Tibial nerve (tissue), 4 donors: ENCODE measurements at places on chromosomes 1 and 21.
A peak's percentile ranks its signal among the peaks of the same experiment; 100 is the strongest.

GRCh38 chr1:50452700-50453099 is 29.5 kb upstream of the DMRTA2 start:
- H3K4me1 ChIP-seq = no peaks in the 10 kb centered on the region
- DNase-seq = no peak
- H3K27ac ChIP-seq = no peak overlapping the region
- H3K36me3 ChIP-seq = peaks cover 29% of the 10 kb centered on the region
- H3K27me3 ChIP-seq = no peaks in the 10 kb centered on the region

DNA sequence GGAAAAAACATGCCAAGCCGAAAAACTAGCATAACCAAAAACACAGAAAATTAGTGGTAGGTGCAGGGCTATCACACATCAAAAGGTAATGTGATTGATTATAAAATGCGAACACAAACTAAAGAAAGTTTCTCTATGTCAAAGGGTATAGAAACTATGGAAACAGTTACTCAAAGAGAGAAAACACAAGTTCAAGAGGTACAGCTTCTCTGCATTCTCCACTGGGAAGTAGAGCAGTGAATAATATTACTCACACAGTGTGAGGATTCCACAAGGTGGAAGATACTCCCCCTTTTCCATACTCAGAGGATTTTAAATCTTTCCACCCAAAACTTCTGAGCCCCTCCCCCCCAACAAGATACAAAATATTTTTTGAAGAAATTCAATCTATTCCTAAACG is 18.6 kb downstream of the AKT3 start:
- H3K27me3 ChIP-seq = no peaks in the 10 kb centered on the region
- H3K27ac ChIP-seq = no peak overlapping the region

GRCh38 chr1:246519514-246519913 is 12.4 kb upstream of the SMYD3 start:
- H3K4me3 ChIP-seq = no peak overlapping the region
- no peak for DNase-seq
- no peaks in the 10 kb centered on the region for H3K4me1 ChIP-seq
- H3K27me3 ChIP-seq = no peaks in the 10 kb centered on the region
- no peaks in the 10 kb centered on the region for H3K36me3 ChIP-seq

DNA sequence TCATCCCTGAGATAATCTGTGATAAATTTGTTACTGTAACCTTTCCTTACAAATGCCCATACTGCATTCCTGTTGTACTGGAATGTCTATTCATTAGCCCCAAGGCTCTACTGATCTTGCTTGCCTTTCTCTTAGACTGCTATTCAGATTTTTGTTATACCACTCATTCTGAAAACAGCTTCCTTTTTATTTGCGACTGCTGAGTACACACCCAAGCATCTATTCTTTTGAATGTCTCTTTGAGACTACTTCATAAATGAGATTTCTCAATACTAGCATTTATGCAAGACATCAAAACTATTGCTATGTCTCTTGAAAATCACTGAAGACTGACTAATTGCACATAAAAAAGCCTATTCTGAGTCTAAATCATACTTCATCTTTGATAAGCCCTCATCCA is 38.6 kb downstream of the DENND1B start:
- no peaks in the 10 kb centered on the region for H3K36me3 ChIP-seq
- H3K4me3 ChIP-seq = no peak overlapping the region
- H3K27me3 ChIP-seq = no peaks in the 10 kb centered on the region

DNA sequence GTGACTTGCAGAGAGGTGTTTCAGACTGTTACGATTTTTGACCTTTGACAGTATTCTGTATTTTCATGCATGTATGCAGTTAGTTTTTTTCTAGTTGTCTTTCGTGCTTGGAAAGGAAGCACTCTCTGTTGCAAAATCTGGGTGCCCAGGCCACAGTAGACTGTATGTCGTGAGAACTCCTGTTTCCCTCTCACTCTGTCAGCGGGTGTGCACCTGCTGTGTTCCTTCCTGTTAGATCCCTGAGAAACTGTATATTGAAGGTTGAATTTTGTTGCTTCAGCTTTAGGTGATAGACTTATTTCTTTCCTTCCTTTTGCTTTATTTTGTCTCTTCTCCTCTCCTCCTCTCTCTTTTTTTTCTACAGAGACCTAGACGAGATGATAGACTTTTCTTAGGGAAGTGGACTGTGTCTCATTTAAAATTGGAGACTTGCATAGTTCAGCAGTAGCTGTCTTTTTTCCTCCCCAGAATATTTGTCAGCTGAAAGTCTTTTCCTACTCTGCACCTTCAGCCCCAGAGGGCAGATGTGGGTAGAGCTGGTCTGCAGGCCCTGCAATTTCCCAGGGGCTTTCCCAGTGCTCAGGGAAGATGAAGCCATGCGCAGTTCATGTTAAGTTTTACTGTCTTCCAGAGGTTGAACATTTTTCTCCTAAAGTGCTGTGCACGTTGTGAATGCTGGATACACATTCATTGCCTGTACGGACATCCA is 1.4 kb downstream of the TRAPPC10 start:
- H3K4me3 ChIP-seq = peak overlapping the region; percentile 82

GRCh38 chr1:227884370-227885134 is 63.2 kb downstream of the WNT9A start:
- H3K27ac ChIP-seq = no peak overlapping the region
- no peak overlapping the region for H3K4me3 ChIP-seq
- DNase-seq = no peak
- H3K27me3 ChIP-seq = peaks cover 11% of the 10 kb centered on the region

DNA sequence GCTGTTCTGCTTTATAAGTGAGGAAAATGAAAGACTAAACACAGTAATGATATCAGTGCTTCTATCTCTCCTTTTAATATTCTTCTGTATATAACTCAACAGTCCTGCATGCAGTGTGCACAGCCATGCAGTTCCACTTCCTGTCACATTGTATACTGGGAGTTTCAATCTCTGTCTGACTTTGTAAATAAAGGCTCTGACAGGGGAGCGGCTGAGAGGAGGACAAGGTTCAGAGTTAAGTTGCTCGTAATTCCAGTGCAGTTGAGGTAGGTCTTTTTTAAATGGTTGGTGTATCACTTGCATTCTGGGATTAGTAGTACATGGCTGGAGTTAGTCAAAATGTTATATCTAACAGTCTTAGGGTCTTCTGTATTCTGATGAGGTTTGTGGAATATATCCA is 264.5 kb downstream of the OLFM3 start:
- H3K36me3 ChIP-seq = no peaks in the 10 kb centered on the region
- H3K4me1 ChIP-seq = no peaks in the 10 kb centered on the region
- H3K27ac ChIP-seq = no peak overlapping the region
- H3K4me3 ChIP-seq = no peak overlapping the region
- DNase-seq = no peak

DNA sequence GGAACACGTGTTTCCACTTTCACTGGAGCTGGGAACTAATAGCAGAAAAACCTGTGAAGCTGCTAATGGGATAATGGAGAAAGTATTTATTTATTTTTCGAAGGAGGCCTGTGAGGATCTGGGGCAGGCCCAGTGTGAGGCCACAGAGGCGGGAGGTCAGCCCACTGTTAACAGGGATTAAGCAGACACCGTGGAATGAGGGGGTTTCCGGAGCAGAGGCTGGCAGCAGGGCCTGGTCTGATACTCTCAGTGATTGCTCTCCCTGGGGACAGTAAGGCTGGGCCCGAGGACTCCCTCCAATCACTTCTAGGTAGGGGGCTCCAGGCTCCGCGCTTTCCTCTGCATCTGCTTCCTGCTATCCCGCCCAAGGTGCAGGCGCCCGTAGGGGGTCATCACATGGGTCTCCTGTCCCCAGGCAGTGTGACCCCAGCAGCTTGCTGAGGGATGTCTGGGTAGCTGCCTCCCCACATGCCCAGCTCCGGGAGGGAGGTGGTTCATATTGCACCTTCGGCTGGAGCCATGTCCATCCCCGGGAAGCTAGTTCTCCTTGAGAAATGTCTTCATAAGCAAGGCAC is 28.8 kb upstream of the CDCA8 start:
- no peak for DNase-seq
- H3K4me1 ChIP-seq = no peaks in the 10 kb centered on the region
- H3K27ac ChIP-seq = no peak overlapping the region
- no peak overlapping the region for H3K4me3 ChIP-seq
- peaks cover 26% of the 10 kb centered on the region for H3K27me3 ChIP-seq

DNA sequence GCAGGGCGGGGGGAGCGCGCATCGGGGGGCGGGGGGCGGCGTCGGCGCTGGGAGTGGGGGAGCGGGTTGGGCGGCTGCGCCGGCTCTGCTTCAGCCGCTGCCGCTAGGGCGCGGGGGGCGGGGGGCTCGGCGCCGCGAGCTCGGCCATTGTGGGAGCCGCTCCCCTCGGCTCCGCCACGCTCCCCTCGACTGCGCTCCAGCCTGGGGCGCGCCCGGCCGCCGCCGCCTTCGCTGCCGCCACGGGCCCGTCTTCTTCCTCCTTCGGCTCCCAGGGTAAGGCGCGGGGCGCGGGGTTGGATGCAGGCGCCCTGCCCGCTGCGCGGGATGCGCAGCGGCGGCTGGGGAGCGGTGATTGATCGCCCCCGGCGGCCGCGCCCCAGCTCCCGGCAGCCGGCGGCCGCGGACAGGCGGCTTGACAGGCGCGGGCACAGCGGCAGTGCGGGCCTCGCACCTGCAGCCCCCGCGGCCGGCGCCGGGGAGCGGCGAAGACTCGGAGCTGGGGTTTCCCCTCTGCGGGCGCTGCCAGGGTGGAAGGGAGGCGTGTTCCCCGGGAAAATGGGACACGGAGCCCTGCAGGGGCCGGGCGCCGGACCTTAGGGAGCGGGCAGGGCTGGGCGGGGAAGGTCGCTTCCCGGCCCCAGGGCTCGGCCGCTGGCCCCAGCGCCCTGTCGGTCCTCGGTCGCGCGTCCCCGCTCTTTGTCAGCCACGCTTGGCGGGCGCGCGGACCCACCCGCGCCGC is 55.3 kb downstream of the NDUFS5 start:
- peaks cover 32% of the 10 kb centered on the region for H3K27me3 ChIP-seq
- no peak overlapping the region for H3K27ac ChIP-seq
- H3K4me1 ChIP-seq = peaks cover 20% of the 10 kb centered on the region
- DNase-seq = no peak
- H3K36me3 ChIP-seq = no peaks in the 10 kb centered on the region

DNA sequence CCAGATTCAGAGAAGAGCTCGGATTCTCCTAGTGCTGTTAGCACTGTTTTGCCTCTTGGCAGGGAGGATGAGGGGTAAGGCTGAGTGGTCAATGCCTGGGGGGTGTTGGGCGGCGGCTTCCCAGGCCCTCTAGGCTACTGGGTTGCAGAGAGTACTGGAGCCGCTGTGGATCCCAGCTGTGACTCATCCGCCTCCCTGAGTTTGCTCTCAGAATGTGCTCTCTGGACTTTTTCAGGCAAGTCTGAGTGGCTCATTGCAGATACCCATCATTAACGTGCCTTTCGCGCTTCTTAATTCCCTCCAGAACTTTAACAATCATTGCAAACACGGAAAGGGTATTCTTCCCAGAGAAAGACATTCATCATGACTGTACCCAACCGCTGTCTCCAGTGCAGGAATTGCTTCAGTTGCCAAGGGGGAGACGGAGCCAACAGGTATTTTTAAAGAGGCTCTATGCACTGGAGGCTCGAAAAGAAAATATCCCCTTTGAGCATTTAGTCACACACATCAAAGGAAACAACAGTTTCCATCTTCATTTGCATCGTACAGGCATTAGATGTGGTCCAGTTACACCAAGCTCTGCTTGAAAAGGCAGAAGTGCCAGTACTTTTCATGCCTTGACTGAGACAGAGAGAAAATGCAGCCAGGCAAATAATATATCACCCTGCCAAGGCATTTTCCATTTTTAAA is 14.4 kb upstream of the CAMTA1 start:
- H3K36me3 ChIP-seq = no peaks in the 10 kb centered on the region
- no peak for DNase-seq
- H3K4me3 ChIP-seq = no peak overlapping the region

DNA sequence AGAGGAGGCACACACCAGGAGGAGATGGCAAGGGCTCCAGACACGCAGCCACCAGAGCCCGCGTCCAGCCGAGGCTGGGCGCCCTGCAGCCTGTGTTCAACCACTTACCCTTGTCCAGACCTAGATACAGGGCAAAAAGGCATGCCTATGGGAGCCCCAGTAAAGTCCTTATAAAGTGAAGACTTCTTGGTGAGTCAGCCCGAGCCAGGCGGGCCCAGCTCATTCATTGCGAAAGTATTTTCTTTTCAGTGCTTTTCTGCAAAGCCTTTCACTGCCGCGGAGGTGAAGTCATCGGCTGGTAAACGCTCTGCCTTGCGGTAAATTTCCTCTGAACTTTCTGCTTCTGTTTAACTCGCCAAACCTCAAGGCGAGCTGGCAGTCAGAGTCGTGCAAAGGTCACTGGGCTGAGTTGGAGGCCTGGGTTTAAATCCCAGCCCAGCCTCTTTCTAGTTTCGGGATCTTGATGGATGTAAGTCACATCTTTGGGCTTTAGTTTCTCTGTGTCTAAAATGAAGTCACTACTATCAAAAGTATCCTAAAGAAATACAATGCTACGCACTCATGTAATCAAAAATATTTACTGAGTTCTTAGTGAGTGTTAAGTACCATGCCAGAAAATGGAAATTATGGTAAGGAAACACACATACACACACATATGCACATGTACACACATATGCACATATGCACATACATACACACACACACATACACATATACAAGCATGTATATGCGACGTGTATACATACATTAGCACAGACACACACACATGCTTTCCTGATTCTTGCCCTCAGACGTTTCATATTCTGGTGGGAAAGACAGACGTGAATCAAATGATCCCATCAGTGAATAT is 54.7 kb upstream of the IFFO2 start:
- peak; percentile 39 for DNase-seq
- no peaks in the 10 kb centered on the region for H3K27me3 ChIP-seq
- H3K36me3 ChIP-seq = no peaks in the 10 kb centered on the region

- no peak overlapping the region for H3K4me3 ChIP-seq
- no peak overlapping the region for H3K27ac ChIP-seq
- H3K4me1 ChIP-seq = no peaks in the 10 kb centered on the region
- H3K27me3 ChIP-seq = no peaks in the 10 kb centered on the region
- no peak for DNase-seq
- no peaks in the 10 kb centered on the region for H3K36me3 ChIP-seq
Measured at GRCh38 chr1:90854397-90854924, 137.4 kb upstream of the BARHL2 start.

- H3K27me3 ChIP-seq = no peaks in the 10 kb centered on the region
- H3K36me3 ChIP-seq = no peaks in the 10 kb centered on the region
- H3K27ac ChIP-seq = no peak overlapping the region
- H3K4me1 ChIP-seq = peaks cover 32% of the 10 kb centered on the region
- H3K4me3 ChIP-seq = no peak overlapping the region
Measured at GRCh38 chr1:116170721-116171589, 59.8 kb downstream of the MAB21L3 start.

DNA sequence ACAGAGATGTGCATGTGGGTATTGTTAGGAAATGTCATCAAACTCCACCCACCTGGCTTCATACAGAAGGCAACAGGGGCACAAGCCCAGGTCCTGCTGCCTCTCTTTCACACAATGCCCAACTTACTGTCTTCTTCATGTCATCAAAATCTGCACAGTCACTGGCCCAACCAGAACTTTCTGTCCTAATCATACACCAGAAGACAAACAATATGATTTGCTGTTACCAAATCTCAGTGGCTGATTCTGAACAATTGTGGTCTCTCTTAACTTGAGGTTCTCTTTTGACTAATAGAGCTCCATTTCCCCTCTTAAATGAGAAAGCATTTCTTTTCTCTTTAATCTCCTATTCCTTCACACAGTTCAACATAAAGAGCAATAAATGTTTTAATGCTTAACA is 7.7 kb downstream of the HSD3B2 start:
- H3K27me3 ChIP-seq = no peaks in the 10 kb centered on the region
- H3K27ac ChIP-seq = no peak overlapping the region
- H3K4me1 ChIP-seq = no peaks in the 10 kb centered on the region
- H3K4me3 ChIP-seq = no peak overlapping the region

GRCh38 chr1:4908486-4908885 is 254.1 kb downstream of the AJAP1 start:
- no peaks in the 10 kb centered on the region for H3K27me3 ChIP-seq
- no peak overlapping the region for H3K4me3 ChIP-seq
- H3K27ac ChIP-seq = no peak overlapping the region
- DNase-seq = no peak

GRCh38 chr1:14842361-14842760 is 243.9 kb downstream of the KAZN start:
- H3K4me3 ChIP-seq = no peak overlapping the region
- no peak for DNase-seq
- H3K27ac ChIP-seq = no peak overlapping the region
- no peaks in the 10 kb centered on the region for H3K4me1 ChIP-seq
